ENCODE measurements at places on chromosomes 5 and 9.

DNA sequence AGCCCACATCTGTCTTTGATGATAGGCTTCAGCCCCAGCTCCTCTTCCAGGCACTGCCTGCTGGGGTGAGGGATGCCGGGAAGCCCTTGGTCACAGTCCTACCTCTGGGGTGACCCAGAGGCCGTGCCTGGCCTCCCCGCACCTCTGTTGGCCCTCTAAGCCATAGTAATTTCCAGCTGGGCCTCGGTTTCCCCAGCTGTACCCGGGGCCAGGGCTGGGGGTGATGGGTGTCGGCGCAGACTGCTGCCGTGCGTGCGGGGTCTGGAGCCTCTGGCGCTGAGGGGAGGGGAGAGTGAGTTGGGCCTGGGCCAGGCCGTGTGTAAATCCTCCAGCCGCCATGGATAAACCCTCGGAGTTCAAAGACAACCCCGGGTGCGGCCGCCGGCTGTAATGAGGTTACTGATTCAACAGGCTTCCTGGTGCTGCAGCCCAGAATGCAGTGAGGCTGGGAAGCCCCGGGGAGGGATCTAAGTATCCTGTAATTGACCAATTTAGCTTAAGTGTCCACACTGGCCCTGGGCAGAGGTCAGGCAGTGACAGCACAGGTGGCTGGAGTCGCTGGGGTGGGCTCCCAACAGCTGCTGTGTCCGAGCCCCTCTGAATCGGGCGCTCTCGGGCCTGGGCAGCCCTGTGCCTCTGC, 7.1 kb downstream of the RXRA start:
- no peak for DNase-seq

DNA sequence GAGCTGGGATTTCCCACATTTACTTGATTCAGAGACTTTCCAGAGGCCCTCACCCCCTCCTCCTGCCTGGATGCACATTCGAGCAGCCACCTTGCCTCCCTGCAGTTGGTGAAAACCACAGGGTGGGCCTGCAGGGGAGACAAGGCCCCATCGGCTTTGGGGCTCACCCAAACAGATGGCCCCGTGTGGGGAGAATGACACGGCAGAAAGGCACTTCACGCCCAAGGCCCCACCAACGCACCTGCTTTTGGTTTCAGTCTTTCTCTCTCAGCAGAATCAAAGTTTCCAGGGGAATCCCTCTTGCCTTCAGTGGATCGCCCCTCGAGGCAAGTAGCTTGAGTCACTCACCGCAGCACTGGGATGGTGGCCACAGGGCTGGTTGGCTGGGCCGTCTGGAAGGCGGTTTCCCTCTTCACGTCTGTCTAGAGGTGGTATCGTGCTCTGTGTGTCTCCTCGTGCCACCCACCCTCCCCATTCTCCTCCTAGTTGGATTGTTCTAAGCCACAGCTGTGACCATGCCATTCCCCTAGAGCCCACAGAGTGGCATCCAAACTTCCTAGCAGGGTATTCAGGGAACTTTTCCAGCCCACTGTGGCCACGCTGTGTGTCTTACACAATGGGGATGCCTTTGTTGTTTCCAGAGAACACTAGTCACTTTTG, 31.8 kb downstream of the SEC61B start:
- no peak for DNase-seq

- DNase-seq: no peak
These were observed 4.8 kb downstream of the MSX2 start for GRCh38 chr5:174729075-174729680.

- DNase-seq: no peak
These were observed 270.7 kb downstream of the PDE4D start for GRCh38 chr5:59622848-59623247.

- DNase-seq: peak; percentile 10
These were observed 13.2 kb downstream of the CMYA5 start for GRCh38 chr5:79702606-79703380.

GRCh38 chr5:17132444-17133083, 84.9 kb upstream of the BASP1 start:
- no peak for DNase-seq

GRCh38 chr9:102164247-102164646, 425.8 kb upstream of the GRIN3A start:
- DNase-seq: no peak

DNA sequence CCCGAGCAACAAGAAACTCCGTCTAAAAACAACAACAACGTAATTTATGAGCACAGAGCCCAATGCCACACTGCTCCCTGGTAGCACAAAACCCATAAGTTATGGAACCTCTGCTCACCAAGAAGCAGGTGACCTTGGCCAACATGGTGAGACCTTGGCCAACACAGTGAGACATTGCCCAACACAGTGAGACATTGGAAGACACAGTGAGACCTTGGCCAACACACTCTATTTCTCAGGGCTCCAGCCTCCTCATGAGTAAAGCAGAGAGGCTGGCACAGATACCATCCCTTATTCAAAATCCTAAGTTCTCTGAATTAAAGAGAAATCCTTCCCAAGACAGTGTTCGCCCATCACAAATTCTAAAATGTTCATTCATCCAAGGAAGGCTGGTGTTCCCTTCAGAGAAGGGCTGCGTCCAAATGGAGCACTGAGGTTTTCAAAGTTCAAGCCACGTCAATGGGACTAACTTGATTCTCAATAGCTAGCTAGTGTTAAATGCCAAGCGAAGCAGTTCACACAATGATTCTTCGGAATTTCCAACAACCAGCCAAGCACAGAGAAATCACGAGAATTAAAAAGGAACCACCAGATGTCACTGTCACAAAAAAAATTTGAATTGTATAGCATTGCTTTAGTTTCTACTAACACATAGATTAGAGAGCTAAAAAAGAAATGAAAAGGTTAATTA, 29.5 kb downstream of the TTC39B start:
- no peak for DNase-seq

DNA sequence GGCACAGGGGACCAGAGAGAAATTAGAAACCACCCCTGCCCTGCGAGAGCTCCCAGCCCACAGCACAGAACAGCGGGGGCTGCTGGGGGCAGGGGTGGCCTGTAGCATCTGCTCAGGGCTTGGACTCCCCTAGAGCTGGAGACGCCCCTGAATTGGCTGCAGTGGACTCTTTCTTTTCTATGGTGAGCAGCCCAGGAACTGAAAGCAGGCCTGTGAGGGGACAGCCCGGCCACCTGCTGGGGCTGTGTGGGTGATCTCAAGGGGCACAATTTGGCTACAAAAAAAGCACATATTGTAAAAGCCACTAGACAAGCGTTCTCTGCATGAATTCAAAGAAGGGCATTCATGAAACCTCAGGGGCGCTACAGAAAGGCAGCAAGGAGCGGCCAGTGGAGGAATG, 57.5 kb upstream of the ICE1 start:
- DNase-seq: no peak

DNA sequence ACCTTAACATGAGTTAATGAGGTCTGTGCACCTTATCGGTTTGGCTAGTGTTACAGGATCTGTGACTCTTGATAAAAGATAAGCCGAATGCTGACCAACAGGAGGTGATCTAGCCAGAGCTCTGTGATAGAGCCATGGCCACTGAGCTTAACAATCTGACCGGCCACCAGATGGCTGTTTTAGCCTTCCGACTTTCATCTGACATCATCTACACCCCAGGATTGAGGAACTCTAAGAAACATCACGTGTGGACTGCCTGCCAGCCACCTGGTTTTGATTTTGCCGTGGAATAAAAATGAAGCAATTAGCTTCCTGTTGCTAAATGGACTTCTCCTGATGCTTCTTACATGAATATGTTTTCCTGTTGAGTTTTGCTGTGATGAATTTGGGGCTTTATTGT, 281.3 kb downstream of the CEMIP2 start:
- DNase-seq: no peak

DNA sequence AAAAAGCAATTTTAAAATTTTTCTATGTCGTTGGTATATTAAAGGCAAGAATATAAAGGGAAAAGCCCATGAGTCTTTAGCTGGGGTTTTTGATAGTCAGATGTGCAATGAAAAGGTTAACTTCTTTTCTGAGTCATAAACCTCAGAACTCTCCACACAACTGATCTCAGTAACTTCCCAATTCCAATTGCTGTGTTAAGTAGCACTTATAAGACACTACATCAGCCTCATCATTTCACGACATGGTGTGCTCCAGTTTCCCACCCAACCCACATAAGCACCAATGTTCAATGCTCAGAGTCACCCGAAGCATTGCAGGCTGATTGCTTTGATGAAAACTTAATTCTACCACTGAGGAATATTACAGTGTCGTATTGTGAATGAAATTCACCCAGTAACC, 155.8 kb downstream of the TSSK1B start:
- no peak for DNase-seq

- no peak for DNase-seq
These were observed 490.0 kb upstream of the PIK3R1 start for GRCh38 chr5:67725604-67726003.

DNA sequence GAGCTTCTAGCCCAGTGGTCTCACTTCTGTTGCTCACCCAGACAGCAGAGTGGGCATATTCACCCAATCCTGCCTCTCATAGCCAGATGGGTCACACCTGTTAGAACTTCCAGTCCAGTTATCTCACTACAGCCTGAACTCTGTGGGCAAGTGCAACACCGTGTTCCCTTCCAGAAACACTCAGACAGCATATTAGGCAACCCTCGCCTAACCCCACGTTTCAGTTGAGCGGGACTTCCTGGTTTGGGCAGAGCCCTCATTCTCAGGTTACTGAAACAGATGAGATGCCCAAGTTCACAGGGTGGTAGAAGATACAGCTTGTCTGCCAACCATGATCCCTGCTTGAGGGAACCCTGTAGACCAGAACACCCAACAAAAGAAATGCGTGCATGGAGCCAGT, 538.2 kb downstream of the CYLC2 start:
- no peak for DNase-seq

DNA sequence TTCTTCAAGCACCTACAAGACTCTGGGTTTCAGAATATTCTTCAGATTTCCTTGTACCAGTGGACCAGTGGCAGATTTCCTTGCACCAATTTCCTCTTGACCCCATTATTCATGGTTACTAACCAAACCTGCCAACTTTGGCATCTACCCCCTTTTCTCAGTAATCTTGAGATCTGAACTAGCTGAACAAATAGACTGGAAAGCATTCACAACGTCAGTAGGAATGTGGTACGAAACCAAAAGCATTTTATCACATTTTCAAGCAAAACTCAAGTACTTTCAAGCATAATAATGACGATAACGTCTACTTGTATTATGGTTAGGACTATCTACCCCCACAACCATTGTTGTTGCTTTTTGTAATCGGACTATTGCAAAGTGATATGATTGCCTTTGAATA, 1217.3 kb downstream of the PTPRD start:
- no peak for DNase-seq

DNA sequence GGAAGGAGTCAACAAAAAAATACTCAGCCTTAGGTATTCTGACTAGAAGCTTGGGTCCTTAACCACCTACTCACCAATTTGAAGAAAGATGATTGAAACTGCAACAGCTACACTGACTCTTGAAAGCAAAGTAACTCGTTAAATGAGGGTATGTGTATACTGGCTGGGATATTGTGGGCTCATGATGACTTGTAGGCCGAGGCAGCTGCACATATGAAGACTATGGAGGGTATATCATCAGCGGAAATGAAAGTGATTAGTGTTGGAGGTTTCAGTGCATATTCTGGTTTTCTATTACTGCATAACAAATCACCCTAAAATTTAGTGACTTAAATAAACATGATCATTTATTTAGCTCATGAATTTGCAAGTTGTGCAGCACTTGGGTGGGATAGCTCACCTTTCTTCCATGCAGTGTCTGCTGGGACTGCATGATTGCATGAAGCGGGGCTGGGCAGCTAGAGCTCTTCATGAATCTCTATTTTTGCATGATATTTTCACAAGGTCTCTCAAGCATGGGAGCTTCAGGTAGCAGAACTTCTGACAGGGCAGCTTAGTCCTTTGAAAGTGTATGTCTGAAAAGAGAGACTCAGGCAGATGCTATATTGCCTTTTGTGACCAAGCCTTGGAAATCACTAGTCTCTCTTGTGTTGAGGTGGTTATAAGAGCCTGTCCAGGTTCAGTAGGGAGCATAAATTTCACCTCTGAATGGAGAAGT, 96.1 kb upstream of the CDKN2B start:
- DNase-seq: no peak

- DNase-seq: no peak
These were observed 45.6 kb downstream of the PIK3R1 start for GRCh38 chr5:68261169-68261568.

DNA sequence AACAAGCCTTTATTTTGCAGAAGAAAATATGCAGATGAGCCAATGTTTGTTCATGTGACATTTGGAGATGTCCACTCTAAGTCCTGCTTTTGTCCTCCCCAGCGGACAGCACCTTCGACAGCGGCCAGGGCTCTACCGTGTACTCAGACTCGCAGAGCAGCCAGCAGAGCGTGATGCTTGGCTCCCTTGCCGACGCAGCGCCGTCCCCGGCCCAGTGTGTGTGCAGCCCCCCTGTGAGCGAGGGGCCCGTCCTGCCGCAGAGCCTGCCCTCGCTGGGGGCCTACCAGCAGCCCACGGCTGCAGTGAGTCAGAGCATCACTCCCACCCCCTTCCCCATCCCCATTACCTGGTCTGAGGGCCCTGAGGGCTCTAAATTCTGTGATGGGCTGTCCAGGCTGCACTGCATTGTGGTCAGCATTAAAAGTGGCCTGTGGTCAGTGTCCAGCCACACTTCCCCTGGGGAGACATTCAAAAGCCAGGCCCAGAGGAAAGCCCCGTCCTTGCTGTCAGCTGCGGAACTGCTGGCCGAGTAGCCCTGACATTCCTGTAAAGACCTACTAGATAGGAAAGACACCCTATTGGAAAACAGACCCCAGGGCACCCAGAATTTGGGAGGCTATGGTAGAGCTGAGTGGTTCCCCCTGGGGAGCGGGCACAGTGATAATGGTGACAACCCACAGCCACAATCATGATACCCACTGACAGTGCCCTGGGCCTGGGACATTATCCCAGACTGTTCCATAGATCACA, 69.0 kb downstream of the WNK2 start:
- no peak for DNase-seq

- DNase-seq: no peak
These were observed 101.1 kb upstream of the ZNF366 start for GRCh38 chr5:72608297-72608696.

DNA sequence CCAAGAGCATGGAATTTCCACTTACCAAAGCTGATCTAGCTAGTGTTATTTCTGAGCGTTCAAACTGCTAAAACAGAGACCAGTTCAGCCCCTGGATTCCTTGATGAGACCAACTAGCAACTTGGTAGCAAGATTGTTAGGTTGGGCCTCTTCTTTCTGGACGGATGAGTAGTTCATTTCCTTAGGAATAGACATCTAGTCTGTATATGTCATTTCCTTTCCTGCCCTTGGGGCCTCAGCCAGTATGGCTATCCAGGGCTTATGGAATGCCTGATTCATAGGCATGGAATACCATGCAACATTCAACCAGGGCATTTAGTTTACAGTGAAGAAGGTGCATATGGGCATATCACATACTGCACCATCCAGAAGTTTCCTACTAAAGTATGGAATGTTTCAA, 14.5 kb upstream of the LPAR1 start:
- DNase-seq: no peak

- no peak for DNase-seq
These were observed 453.5 kb downstream of the CAAP1 start for GRCh38 chr9:26439061-26439624.

GRCh38 chr9:133735415-133735775, 2.8 kb downstream of the SARDH start:
- DNase-seq: no peak

GRCh38 chr5:135598691-135599395, 20.1 kb upstream of the CXCL14 start:
- DNase-seq: no peak

GRCh38 chr9:137313956-137314560, 12.0 kb upstream of the NRARP start:
- no peak for DNase-seq
